ENCODE measurements at places on chromosomes 2 and 18.

- no peak for DNase-seq
These were observed 65.6 kb downstream of the HS1BP3 start for GRCh38 chr2:20585359-20585709.

GRCh38 chr2:159933040-159933726 is 129.2 kb downstream of the PLA2R1 start:
- DNase-seq, result no peak

DNA sequence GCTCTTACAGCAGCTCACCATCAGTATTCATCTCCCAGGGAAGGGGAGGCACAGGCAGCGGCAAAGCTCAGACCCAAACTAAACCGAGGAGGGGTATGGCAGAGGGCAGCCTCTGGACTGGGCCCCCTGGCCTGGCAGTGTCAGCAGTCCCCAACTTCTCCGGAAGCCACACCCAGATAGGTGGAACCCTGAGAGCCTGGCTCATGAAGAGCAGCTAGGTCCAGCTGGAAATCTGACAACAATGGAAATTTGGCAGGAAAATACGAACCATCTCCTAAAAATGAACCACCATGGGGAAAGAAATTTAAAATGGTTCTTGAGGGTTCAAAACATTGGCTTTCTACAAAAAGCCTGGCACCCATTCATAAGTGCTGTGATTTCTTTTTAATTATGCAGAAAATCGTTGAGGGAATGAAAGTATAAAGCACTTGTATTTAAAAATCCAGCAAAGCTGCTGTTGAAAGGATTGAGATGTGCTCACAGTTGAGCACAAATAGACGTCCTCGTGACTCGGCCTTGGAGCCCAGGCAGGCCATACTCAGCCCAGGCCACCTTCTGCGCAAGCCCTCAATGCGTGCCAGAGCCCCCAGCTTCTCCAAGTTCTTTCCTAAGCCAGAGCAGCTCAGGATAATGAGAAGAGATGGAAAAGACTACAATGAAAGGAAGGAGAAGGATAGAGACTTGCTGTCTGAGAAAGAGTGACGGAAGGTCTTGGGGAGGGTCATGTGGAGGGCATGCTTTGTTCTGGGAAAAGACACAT is 93.0 kb downstream of the COL6A3 start:
- DNase-seq, result no peak

DNA sequence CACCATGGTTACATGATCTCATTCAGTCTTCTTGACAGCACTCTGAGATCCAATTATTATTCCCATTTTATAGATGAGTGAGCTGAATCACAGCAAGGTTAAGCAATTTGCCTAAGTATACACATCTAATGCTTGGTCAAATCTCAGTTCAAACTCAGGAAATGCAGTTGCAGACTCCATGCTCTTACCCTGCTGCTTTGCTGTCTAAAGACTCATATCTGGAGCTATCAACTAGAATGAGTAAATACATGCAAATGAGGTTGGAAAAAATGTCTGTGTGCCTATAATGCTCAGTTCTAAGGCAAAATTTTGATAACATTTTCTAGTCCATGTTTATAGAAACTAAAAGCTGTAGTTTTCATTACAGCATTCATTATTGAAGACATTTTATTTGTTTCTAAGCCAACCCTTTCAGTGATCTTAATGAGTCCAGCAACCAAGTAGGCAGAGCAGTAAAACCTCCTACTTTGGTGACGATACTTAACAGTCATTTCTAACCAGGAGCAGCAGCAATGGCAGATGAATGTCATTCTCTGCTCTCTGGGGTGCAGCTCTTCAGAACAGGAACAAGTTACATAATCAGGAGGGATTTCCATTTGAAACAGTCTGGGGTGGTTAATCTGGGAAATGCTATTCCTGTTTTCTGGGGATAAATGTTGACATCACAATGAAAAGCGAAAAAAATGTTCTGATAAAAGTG is 396.8 kb upstream of the UBE2E3 start:
- no peak for DNase-seq

- DNase-seq, result no peak
These were observed 392.7 kb upstream of the SLC8A1 start for GRCh38 chr2:40844353-40845277.

DNA sequence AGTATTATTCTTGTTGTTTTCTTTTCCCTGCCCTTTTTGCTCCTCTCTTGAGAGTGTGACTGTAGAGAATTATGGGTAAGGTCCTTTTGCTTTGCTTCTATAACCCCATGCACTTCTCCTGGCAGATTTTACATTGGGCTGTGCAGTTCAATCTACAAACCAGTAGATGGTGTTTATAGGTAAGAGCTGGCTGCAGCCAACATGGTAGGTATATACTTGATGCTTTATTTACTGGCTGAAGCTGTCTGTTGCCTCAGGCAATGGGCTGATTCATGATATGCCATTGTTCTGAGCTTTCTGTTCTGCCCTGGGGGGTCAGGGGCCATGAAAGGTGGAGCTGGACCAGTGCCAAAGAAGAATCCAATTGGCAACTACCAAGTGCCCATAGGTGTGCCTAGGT is 48.3 kb upstream of the MYL1 start:
- no peak for DNase-seq

GRCh38 chr18:6811816-6812215 is 82.3 kb downstream of the ARHGAP28 start:
- DNase-seq, result no peak

DNA sequence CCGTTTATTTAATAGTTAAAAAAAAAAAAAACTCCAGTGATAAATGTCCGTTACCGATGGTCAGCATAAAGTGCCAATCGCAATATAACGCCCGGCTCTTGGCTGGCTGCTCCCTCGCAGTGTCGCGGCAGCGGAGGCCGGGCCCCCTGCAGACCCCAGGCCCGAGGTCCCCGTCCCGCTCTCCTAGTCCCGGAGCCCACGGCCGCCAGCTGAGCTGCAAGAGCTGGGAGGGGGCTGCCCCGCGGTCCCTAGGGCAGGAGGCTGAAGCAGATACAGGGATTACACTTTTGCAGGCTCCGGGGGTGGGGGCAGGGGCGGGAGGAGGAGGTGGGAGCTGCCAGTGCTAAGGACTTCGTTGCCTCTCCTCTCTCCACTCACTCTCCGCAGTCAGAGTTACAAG is 6.9 kb downstream of the OSR1 start:
- no peak for DNase-seq

GRCh38 chr2:118569876-118570535 is 277.4 kb downstream of the EN1 start:
- DNase-seq, result no peak

DNA sequence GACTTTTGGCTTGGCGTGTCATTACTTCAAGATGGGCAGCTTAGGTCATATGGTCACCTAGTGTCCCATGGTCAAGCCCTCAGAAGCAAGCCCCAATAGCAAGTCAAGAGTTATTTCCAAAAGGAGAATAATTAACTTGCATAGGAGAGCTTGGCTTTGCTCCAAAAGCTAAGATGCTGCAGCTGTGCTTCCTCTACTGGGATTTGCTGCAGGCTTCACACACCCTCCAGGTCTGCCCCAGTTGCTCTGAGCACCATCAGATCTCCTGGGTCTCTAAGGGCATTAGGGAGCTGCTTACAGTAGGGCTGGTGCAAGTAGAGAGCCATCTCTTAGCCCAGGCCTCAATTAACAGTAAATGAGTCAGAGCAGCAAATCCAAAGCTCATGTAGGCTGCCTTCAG is 46.6 kb downstream of the THUMPD2 start:
- DNase-seq, result no peak

DNA sequence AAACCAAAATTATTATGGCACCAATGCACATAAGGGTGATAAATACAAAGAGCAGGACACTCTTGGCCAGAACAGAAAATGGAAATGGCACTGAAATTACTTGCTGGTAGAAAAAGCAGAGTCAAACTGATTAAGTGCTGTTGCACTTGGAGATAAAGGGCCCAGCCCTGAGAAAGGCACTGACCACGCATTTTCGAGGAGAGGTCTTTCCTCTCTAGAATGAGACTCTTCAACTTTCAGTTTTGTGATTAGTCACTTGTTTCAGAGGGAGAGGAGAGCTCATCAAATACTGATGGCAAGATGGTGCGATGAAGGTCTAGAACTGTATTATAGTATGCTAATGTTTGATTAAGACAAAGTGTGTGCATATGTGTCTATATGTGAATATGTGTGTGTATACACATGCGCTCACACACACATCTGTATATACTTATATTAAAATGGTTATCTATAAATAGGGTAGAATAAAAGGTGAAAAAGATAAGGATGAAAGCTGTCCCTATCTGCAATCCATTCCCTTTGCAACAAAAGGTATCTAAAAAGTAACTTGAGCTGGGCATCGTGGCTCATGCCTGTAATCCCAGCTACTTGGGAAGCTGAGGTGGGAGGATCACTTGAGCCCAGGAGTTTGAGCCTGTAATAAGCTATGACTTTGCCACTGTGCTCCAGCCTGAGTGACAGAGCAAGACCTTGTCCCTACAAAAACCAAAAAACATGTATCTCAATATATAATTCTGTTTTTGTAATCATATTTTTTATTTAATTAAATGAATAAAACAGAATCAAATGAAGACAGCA is 48.8 kb upstream of the ZDBF2 start:
- no peak for DNase-seq

DNA sequence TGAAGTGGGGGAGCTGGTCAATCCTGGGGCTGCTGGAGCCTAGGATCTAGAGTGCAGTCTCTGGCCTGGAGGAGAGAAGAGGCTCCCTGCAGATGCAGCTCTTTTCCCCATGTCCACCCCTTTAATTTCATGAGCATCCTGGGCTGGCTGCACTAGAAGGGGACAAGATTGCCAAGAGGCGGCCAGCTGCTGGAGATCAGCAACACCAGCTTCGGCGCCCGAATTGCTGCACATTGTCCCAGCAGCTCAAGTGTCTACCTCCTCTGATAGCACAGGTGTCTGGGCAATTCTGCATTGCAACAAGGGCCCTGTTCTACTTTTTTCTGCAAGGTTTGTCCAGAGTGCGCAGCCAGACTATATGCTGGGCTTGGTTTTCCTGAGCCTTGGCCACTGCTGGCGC is 125.7 kb downstream of the AGAP1 start:
- no peak for DNase-seq

DNA sequence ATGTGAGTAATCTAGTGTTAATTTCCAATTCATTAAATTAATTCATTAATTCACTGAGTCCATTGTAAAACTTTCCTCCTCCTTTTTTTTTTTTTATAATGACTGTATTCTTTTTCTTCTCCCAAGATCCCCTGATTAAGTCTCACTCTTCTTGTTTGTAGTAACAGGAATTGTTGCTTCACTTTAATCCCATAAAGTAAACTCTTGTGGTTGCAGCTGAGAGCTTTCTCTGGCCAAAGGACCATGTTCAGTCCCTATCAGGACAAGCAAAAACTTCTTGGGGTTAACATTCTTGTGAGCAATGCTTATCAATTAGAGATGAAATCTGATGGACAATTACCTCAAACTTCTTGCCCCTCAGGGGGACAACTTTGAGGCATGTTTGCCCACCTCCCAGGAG is 400.2 kb upstream of the SPHKAP start:
- DNase-seq, result no peak

DNA sequence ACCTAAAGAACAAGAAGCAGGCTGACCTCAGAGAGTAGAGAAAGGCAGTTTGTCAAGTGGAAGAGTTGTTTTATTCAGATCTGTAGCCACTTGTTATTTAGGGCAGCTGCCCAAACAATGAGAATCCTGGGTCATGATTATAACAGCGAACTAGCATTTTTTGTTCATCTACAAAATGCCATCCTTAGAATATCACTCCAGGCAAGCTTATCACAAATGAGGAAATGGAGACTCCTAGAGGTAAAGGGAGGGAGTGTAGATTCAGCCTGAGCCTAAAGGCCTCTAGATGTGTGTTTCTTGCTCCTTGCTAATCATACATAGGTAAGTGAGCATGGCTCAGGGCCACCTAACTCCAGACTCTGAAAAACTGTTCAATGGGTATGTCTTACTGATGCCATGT is 126.1 kb downstream of the HNMT start:
- DNase-seq, result no peak

DNA sequence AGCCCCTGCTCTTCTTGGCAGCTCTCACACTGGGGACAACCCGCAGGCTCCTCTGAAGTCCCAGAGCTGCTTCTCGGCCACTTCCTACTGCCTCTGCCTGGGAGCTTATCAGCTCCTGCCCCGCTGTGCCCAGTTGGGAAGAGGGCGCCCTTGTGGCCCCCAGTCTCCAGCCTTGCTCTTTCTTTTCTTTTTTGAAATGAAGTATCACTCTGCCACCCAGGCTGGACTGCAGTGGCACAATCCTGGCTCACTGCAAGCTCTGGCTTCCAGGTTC is 20.6 kb upstream of the ALPI start:
- DNase-seq, result no peak

GRCh38 chr2:118667964-118668363 is 179.5 kb downstream of the EN1 start:
- no peak for DNase-seq

- DNase-seq, result no peak
These were observed 56.4 kb downstream of the EML4 start for GRCh38 chr2:42225573-42225972.

GRCh38 chr2:127479219-127479825 is 47.0 kb downstream of the IWS1 start:
- DNase-seq, result peak; percentile 10

DNA sequence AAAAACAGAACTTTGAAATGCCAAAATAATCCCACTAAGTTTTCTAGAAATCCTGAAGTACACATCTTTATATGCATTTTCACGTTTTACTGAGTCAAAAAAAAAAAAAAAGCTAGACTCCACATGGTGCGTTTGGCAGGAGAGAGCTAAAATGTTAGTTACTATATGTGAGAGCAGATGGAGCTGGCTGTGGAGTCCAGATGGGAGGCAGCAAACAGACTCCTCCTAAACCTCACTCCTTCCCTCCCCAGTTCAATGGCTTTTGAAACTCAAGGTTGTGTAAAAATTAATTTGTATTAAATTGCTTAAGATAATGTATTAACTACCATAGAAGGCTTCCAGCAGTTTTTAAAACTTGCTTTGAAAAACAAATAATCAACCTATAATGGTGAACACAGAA is 248.8 kb downstream of the AGPS start:
- DNase-seq, result no peak

- no peak for DNase-seq
These were observed 937 bp upstream of the LANCL1 start for GRCh38 chr2:210477496-210477895.

- no peak for DNase-seq
These were observed 1.9 kb downstream of the CNGA3 start for GRCh38 chr2:98348066-98348561.

- DNase-seq, result peak; percentile 3
These were observed 94.5 kb upstream of the HAAO start for GRCh38 chr2:42886921-42887320.

DNA sequence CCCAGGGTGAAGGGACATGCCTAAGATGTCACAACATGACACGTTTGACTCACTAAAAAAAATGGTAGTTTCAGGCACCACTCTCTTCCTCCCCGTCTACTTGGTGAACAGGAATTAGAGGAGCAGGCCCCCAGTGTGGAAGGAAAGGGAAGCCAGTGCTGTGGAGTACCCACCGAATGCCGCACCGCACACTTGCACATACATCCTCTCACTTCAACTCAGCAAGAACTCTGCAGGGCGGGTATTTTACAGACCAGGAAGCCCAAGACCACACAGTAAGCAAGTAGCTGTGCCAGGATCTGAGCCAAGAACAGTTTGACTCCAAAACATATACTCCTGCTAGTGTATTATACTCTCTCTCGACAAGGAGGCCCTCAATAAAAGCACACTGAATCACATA is 69.8 kb downstream of the BCL2 start:
- no peak for DNase-seq

GRCh38 chr2:204691911-204692510 is 146.7 kb downstream of the PARD3B start:
- peak; percentile 22 for DNase-seq

- no peak for DNase-seq
These were observed 89.0 kb downstream of the LPIN1 start for GRCh38 chr2:11835403-11835802.
